ENCODE measurements at places on chromosomes 6 and 20.

- no peak for DNase-seq
Observed at GRCh38 chr20:45368221-45368980, 5.4 kb downstream of the SYS1 start.

DNA sequence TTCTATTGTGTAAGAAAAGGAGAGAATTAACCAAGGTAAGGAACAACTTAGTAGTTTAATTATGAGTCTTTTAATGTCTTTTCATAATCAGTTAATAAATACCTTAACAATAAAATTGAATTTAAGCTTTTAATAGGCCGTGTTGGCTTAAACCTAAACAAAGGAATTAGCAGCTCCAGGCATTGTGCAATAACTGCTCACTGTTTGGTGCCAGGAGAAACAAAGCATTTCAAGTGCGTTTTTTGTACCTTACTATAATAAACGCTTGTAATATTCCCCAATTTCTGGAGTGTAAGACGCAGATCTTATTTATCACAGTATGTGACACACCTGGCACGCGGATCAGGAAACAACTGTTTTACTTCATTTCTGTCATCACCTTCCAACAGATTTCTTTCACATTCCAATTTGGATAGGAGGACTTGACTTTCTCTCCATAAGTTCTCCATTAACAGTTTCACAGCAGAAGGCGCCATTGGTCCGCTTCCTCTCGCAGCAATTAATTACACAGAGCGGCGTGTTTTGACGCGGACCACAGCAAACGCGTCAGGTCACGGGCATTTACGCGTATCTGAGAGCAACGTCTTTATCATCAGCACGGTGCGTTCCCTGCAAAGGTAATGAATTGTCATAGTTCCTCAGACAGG is 335.8 kb upstream of the NT5E start:
- DNase-seq: no peak

- DNase-seq: no peak
Observed at GRCh38 chr6:18126121-18126520, 3.6 kb upstream of the NHLRC1 start.

DNA sequence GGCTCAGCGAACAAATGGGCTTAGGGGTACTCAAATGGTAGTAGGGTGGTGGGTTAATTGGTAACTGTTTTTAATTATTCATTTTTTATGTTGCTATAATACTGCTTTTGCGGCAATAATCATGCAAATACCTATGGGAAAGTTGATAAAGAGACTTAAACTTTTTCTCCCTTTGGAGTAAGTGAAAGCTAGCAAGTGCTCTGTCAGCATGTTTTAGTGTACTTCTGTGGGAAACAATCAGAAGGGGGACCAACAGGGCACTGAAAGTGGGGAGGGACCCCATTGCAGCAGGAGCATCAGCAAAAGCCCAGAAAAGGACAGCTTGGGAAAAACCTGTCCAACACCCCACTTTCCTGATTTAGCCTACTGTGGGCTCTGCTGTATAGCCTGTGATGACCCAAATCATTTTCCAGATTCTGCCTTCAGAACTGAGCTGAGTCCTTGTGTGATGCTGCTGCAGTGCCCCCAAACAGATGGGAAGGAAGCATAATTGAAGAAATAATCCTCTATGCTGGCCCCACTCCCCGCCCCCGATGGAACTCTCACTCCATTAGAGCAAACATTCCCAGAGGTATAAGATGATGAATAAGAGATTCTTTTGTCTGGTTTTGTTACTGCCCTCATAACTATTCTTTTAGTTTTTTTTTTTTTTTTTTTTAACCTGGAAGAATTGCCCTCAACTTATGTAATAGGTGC is 322.8 kb downstream of the CD83 start:
- DNase-seq: no peak

DNA sequence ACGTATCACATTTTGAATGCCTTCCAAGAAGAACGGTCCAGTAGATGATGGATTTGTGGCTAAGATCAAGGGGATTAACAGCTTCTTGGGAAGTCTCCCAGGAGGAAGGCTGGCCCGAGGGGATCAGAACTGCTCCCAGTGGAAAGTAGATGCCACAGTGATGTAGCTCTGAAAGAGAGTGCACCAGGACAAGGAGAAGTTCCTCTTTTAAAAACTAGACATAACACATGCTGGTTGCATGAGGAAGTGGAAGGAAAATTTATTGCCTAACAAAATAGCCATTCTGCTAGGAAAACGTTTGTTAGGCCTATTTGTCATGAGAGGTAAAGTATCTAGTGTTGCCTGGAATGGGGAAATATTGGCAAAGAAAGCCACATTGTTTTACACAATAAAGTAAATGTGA is 87.8 kb downstream of the CDH26 start:
- DNase-seq: no peak

DNA sequence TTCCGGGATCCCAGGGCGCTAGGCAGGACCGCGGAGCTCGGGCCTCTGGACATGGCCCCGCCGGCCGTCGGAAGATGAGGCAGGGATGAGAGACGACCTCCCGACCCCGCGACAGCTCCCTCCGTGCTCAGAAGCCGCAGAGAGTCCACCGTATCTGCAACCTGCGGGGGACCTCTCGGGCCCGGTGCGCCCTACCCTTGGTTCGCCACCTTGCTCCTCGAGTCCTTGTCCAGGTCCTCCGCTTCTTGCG is 301 bp downstream of the PPP1R3D start:
- no peak for DNase-seq

DNA sequence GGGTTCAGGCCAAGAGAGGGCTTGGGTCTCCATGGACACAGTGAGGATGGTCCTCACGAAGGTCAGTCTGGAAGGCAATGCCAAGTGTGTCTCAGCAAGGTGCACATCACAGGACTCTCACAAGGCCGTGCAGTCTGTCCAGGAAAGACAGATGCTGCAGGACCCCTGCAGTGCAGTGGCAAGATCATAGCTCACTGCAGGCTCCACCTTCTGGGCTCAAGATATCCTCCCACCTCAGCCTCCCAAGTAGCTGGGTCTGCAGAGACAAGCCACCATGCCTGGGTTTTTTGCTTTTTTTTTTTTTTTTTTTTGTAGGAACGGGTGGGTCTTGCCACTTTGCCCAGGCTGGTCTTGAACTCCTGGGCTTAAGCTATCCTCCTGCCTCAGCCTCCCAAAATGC is 26.4 kb downstream of the ZMYND8 start:
- DNase-seq: no peak

- DNase-seq: no peak
Observed at GRCh38 chr6:133767357-133767970, 121.4 kb upstream of the TCF21 start.

DNA sequence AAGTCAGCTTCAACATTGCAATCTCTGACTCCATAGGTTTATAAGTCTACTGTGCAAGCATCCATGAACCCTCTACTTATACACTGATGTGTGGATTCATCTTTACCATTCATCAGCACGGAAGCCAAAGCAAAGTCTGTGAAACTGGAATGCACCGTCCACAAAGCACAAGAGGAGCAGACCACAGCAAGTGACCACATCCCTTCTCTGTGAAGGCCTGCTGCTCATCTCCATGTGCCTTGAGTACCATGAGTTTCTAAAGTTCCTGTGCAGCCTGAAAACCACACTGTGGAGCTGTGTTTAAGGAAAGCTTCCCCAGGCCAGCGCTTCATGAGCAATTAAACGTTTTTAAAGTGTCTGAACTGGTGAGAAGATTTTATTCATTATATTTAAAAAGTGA is 20.0 kb downstream of the GABRR1 start:
- no peak for DNase-seq

DNA sequence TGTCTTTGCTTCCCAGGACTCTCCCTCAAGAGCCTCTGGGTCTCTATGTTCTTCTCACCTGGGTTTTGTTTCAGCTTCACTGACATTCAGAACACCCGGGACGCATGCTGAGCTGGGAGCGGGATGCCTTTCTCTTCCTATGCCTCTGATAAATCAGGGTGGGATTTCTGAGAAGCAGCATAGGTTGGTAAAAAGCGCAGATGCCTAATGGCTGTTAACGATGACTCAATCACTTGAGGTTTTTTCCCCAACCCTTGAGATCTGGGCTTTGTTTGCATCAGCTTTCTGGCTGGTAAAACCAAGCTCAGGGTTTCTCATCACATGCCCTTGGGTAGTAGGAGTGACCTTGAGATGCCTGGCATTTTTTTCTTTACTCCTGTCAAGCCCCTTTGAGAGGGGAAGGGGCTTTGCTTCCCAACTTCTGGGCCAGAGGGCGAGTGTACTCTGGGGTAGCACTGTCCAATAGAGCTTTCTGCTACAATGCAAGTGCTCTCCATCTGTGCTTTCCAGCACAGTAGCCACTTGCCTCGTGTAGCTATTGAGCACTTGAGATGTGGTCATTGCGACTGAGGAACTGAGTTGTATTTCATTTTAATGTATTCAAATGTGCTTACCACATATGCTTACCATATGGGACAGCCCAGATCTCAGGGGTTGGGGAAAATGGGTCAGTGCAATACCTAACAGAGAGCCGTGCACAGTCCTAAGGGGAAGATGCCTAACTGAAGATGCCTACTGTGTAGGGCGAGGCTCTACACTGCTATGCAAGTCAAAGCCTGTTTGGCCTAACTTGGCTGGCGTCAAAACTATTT is 69.1 kb downstream of the PPP1R14C start:
- no peak for DNase-seq

DNA sequence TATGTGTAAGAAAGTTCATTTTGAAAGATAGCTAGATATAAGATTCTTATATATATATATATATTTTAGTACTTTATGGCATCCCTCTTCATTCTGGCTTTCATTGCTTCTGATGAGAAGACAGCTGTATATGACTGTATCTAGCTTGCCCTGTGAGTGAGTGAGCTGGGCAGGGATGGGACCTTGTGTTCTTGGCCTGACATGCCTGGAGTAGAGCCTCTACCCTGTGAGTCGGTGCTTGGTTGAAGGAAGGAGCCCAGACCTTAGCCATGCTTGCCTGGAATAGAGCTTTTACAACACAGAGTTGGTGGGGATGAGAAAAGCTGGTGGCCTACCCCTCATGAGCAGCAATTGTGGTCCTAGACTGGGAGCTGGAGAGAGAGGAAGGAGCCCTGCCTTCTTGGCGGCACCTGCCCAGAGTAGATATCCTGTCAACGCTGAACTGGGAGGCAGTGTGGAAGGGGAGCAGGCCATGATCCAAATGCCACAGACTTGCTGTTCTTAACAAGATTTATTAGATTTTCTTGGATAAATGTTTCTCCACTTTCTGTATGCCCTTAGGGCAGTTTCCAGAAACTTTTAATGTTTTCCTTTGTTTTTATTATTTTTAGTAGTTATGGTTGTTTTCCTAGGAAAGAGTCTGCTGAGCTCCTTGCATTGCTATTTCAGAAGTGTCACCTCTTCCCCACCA is 31.6 kb downstream of the FIG4 start:
- no peak for DNase-seq

All from hippocampal formation (tissue), 2 donors.